Inflammatory macrophage treated with lipopolysaccharide for 1 hour (primary cell): ENCODE measurements at places on chromosomes 1 and 21.

DNA sequence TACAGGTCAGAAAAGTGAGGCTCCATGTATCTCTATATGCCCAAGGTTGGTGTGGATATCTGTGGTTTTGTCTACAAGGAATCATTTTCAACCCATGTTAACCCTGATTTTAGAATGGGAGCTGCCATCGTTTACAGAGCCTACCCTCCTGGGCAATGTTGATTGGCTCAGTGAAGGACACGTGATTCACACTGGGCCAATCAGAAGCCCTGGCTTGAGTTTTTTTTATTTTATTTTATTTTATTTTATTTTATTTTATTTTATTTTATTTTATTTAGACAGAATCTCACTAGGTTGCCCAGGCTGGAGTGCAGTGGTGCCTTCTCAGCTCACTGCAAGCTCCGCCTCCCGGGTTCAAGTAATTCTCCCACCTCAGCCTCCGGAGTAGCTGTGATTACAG is 35.8 kb downstream of the FOXO6 start:
- no peak for DNase-seq

DNA sequence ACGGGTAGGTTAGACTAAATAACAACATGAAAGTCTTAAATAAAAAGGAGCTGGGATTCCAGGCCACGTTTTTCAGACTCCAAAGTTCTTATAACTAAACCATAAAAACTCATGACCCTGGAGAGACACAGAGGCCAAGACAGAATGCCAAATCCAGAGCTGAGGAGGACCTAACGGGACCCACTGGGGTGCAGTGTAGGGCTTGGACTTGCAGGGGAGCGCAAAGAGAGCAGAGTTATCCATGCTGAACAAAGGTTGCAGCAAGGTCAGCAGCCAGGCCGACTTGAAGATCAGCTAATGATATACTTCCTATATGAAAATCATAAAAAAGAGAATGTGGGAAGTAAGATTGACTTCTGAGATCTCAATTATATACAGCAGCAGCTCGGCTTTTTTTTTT is 237.1 kb downstream of the TM2D1 start:
- DNase-seq, result no peak

DNA sequence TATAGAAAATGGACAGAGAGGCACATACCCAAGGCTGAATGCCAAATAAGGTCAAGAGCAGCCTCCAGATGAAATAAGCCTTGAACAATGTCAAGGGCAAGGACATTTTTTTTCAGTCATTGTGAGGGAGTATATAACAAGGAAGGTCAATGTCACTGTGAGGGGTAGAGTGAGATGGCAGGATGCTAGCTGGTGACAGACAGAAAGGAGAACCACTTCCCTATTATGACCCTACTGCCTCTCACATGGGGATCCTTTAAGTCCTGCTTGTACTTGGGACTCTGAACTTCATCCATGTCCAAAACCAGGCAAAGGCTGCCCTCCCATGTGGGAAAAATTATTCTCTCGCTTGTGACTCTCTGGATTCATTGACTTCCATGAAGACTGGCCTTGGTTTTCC is 119.5 kb upstream of the COA6 start:
- DNase-seq, result no peak

DNA sequence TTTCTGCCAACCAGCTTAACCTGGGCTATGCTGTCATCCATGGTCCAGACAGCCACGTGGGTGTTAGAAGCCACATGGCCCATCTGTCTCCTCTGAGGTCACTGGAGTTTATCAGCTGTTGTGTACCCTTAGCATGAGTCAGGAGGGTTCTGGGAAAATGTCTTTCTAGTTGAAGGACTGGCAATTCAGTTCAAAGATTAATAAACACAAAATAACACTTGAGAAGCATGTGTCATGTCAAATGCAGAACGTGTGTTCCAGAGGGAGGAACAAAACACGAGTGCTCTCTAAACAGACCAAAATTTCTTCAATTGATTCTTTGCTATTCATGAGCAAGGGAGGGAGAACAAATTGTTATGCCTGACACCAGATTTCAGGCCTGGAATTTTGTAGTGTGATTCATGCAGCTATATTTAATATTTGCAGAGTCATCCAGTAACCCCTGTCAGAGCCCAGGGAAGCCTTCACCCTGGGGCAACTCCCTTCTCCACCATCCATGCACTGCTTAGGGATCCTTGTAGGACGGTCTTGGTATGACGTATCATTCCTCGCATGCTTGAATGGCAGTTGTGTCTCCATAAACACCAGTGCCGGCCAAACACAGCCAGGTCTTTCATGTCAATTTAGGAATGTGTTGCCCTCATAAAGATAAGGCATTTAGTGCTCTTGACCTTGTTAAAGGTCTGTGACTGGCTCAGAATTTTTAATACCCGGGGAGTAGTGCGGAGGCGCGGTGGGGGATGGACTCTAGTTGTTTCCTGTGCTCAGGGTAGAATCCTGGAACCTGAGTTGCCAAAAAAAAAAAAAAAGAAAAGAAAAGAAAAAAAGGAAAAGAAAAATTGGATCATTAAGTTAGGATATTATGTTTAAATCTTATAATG is 27.7 kb upstream of the DYRK1A start:
- DNase-seq, result peak; percentile 15

DNA sequence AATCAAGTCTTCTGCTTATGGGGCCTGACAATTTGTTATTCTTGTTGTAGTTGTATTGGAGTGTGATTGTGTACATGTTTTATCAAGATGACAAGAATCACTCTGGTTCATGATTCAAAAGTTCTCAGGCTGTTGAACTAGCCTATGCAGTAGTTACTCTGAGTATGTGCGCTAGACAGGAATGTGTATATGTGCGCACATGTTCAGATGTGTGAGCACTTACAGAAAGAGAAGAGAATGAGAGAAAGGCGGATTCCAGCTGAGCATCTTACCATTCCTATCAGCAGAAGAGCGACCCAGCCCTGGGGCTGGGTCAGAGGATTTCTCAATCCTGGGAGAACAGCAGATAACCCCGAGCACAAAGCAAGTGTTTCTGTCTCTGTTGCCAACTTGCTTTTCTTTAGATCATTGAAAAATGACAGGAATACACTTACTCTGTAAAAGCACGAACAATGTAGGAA is 110.8 kb upstream of the HOOK1 start:
- no peak for DNase-seq
